ENCODE measurements at places on chromosomes 12 and 14.

DNA sequence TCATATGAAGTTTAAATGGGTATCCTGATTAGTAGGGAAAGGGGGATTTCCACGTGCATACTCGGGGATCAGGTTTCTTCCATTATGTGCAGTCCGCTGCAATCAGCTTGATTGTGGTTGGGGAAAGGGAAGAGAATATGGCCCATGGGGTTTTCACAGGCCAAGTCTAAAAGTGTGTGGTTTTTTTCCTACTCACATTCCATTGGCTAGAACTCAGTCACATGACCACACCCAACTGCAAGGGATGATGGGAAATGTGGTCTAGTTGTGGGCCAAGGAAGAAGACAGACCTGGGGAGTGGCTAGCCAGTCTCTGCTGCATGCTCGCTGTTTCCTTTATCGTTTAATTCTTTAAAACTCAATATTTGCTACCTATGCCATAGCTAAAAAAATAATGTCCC lies 105.1 kb downstream of the PRIMA1 start:
- DNase-seq, result no peak

GRCh38 chr12:32069071-32069470 lies 37.6 kb upstream of the BICD1 start:
- DNase-seq, result no peak

GRCh38 chr14:26873362-26873960 lies 275.6 kb upstream of the NOVA1 start:
- no peak for DNase-seq

DNA sequence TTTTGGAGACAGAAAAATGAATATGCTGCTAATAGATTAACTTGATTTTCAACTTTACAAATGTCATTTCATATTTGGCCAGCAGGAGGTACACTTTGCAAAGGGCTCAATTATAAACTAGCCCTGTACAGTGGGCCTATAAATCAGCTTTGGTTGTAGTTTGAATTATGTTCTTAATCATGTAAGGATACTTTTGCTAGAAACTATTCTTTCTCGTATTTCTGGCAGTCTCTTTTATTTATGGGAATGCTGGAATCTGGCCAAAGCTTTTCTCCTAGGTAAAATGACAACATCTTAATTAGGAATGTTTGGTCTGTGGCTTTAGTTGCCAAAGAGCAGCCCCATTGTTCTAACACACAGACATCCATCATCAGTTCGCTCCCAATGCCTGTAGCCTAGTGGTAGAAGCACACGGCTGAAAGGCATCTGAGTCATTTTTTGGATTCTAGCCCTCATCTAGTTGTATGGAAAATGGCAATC lies 1322.3 kb upstream of the SEL1L start:
- DNase-seq, result no peak

- DNase-seq, result no peak
Measured at GRCh38 chr14:53306911-53307310, 153.8 kb upstream of the DDHD1 start.

DNA sequence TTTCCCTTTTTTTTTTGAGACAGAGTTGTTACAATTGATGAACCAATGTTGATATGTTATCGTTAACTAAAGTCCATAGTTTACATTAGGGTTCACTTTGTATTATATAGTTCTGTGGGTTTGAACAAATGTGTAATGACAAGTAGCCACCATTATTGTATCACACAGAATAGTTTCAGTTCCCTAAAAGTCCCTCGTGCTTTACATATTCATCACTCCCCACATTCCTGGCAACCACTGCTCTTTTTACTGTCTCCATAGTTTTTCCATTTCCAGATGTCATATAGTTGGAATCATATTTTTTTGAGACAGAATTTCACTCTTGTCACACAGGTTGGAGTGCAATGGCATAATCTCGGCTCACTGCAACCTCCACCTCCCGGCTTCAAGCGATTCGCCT lies 12.5 kb downstream of the HSD17B6 start:
- no peak for DNase-seq
